AG08395 (cell line): ENCODE measurements at places on chromosomes 16 and 17.

DNA sequence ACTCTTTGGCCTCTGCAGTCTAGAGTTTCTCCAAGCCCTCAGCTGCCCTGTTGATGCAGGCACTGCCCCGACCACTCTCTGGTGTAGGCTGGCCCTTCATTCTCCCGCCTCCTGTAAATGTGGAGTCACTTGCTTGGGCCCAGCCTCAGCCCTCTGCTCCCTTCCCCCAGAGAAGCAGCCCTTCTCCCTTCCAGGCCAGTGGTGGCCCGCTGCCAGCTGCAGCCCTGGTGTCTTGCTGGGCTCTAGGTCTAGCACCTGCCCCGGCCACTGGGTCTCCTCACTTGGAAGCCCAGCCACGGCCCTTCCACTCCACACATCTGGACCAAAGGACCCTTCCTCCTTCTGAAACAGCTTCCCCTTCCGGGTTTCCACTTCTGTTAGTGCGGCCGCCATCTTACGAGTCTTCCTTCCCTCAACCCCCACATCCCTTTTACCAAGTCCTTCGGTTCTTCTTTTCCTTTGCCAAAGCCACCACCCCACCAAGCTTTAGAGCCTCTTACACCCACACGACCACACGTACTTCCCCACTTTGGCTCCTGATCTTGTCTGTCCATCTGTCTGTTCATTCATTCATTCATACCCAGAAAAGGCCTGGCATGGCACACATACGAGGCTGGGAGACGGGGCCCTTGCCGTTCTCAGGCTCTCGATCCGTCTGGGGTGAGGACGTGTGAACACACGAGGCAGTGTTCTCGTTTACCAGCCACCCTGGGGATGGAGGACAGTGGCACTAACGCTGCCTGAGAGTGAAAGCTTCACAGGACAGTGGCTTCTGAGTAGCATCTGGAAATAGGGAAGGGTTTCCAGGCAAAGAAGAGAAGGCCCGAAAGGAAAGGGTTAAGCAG is 68.0 kb downstream of the ABR start:
- DNase-seq: no peak

- no peak for DNase-seq
Observed at GRCh38 chr17:80168371-80168770, 1.5 kb upstream of the CARD14 start.

DNA sequence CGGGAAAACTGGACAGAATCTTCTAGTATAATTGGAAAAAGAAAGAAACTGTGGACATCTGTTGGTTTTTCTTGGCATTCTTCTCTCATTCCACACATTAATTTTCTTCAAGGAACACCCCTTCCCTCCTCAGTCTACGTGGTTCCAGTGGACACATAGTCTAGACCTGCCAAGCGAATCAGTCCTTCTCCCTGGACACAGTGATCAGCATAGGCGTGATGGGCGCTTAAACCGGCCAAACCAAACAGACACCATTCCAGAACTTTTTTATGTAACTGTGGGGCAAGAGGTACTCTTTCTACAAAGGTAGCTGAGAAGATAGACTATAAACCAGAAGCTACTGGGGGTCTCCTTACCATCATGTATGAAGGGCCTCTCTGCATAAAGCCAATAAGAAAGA is 121.8 kb upstream of the COX10 start:
- DNase-seq: no peak

DNA sequence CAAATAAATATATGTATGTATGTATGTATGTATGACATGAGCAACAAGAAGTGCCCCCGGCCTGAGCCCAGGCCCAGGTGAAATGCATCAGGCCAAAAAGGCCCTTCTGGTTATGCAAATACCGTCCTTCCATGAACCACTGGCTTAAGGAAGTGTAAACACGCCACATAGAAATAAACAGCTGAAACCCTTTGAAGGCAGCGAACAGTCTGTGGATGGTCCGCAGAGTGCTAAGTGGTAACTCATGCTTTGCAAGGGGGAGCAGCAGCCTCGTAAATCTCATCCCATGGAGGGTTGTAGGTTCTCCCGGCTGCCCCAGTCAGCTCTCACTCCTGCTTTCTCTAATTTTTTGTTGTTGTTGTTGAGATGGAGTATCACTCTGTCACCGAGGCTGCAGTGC is 36.7 kb downstream of the COTL1 start:
- DNase-seq: no peak

- DNase-seq: no peak
Observed at GRCh38 chr16:31362476-31363405, 7.8 kb downstream of the ITGAX start.

DNA sequence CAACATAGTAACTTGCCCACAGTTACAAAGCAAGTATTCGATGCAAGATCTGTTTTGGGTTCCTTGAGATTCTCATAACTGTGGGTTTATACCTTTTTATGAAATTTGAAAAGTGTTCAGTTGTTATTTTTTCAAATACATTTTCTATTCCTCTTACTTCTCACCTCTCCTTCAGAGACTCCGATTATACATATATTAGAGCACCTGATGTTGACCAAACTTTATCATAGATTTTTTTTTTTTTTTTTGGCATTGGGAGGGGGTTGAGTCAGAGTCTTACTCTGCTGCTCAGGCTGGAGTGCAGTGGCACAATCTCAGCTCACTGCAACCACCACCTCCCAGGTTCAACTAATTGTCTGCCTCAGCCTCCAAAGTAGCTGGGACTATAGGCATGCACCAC is 51.3 kb upstream of the RBBP6 start:
- no peak for DNase-seq
